Activated naive CD4-positive, alpha-beta T cell treated with anti-CD3 and anti-CD28 coated beads, Interleukin-2, amount 50 U/mL, for 72 hours (primary cell): ENCODE measurements at places on chromosomes 6 and 20. TPM values are rescaled to one million over a fixed set of nuclear protein-coding genes. Genes with fewer than 3 reads are reported as not detected.

Gene PGBD1
- total RNA-seq = 2.3 TPM

Gene RIPPLY2
- total RNA-seq = not detected

- DNase-seq = no peak
Measured at GRCh38 chr6:9399916-9400315, 964.6 kb upstream of the SLC35B3 start.

DNA sequence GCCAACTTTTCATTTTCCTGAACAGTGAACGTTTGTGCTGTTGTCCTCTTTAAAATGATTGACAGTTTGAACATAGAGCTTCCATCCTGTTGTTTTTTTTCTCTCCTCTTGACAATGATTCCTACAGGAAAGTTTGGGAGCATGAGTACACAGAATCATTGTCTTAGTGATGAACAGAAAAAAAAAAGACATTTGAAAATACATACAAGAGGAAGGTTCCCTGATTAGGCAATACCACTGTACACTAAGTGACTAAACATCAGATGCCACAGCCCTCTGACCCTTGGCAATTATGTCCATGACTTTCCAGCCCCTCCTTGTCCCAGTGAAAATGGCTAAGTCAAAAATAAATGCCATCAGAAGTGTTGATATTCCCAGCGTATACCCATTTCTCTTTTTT is 71.5 kb downstream of the RTN4IP1 start:
- no peak for DNase-seq

DNA sequence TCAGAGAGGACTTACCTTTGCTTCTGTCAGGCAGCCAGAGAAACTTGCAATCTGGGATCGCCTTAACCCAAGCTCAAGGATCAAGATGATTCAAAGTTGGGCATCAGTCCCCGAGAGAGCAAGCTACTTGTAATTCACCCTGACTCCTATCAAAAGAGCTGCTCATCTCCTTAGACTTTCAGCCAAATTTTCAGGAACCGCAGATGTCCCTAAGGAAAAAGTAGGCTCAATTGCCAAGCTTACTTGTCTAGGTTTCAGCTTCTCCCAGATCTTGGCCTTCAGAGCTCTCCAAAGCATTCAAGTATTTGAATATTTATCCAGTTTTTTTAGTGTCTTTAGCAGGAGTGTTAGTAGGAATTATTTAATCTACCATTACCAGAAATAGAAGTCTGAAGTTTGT is 434.1 kb upstream of the MMS22L start:
- no peak for DNase-seq

- no peak for DNase-seq
Measured at GRCh38 chr6:169766232-169766631, 14.8 kb downstream of the ERMARD start.

GRCh38 chr6:121305957-121306607 is 28.2 kb downstream of the TBC1D32 start:
- DNase-seq = no peak

DNA sequence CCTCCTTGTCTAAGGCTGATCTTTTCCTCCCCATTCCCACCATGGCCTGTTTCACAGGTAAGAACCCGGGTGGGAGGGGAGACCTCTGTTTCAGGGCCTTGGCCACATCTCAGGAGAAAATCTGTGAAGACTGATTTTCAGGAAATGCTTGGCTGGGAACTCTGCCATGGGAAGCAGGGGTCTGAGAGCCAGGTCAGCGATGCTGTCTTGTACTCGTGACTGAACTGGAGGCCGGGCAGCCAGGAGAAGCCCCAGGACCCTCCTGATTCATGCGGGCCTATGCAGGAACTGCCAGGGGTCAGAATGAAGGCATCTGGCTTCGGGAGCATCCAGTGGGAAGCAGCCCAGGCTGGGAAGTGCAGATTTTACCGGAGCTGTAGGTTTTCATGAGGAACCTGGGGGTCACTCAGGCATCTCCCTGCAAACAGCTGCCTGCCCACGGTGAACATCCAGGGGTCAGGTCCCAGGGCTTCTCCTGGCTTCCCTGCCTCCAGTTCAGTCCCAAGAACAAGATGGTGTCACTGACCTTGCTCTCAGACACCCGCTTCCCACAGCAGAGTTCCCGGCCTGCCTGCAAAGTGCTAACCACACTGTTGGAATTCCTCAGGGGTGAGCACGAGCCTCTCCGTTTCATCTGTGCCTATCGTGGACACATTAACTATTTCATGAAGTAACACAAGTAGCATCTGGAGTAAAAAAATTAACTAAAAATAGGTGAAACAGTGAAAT is 90.2 kb upstream of the SULF2 start:
- DNase-seq = no peak

DNA sequence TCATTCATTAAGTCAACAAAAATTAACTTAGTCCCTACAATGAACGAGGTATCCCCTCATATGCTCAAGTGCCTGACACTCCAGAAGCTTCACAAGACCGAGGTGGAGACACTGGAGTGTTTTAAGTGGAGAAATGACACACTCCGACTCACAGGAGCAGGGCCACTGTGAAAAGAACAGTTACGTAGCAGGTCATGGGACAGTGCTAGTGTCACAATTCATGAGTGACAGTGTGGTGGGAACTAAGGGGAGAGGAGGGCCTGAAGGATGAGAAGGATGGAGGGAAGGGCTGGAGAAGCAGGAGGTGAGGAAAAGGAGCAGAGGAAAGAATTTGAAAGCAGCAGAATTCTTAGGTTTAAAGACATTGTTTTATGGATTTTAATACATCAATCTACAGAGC is 1.3 kb upstream of the HLA-A start:
- DNase-seq = no peak

DNA sequence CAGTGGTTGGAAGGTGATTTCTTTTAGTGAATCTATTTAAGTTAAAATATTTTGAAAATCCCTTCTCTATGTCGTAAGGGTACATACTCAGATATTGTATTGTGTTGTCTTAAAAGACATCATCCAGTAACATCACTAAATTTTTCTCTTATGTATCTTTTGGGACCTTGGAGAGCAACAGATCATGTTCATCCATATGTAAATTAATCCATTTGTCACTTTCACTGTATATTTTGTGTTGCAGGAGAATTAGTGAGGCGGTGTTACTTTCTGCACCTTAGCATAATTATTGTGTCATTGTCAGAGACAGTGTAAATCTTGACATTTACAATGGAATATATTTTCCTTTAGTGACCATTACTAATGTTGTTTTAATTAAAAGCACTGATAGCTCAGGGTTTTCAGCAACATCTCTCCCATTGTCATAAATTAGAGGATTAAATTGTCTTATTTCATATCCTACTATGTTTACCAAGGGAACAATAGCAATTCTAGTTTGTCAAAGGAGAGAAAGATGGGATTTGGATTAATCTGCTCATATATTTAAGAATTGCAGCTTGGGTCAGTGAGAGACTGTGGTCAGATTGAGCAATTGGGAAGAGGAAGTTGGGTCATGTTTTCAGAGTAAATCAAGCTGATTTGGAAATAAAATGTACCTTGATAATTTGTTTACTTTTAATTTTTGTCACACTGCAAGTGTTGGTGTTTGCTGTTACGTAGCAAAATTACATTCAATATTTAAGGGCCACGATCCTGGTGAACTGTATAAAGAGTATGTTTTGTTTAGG is 22.7 kb downstream of the DOK5 start:
- DNase-seq = no peak

DNA sequence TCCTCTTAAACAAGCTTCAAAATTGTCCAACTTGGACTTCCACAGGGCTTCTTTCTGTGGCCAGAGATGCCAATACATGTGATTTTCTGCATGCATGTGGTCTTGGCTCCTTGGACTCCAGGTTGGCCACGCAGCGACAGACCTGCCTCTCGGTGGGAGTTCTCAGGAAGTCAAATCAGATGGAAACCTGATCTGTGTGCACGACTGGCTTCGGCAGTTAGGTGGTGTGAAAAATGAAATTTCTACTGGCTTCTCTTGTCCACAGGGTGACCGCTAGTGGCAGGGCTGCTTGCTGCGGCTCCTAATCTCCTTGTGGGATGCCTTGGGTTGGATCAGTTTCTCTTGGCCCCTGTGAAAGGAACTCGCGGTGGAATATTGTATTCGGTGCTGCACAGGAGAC is 57.3 kb downstream of the PHACTR3 start:
- no peak for DNase-seq

DNA sequence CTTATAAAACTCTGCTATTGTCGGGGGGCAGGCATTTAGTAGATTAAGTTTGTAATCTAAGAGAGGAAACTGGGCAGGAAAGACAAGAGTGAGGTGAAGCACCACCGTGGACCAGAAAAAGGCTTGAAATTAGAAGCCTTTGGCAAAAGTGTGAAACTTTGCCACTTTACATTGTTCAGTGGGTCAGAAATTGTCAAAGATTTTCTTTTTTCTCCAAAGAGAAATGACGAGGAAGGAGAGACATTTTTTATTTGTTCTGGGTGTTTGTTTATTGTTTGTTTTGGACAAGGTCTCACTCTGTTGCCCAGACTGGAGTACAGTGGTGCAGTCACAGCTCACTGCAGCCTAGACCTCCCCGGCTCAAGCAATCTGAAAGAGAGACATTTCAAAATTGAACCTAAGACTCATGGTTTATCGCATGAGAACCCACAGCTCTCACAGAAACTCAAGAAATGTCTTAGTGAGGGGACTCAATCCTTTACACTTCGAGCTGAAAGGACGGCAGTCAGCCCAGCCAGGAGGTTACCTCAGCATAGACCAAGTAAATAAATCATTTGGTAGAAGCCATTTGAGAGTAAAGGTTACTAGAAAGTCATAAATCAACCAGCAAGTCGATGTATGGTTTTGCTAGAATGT is 262.8 kb upstream of the TAB2 start:
- DNase-seq = no peak

DNA sequence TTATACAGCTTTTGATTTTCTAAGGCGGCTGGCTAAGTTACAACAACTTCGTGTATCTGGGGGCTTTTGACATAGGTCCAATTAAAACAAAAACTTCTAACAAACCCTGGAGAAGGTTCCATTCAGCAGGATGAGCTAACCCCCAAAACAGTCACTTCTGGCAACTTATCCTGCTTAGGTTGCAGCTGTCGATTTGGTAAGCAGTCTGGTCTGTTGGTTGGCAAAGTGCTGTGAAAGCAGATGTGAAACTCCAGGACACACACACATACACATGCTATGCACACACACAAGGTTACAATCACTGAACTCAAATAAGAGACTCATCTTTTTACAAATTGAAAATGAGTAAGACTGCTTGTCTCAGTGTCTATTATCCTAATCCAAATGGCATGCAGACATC is 119.0 kb upstream of the STMND1 start:
- DNase-seq = no peak

DNA sequence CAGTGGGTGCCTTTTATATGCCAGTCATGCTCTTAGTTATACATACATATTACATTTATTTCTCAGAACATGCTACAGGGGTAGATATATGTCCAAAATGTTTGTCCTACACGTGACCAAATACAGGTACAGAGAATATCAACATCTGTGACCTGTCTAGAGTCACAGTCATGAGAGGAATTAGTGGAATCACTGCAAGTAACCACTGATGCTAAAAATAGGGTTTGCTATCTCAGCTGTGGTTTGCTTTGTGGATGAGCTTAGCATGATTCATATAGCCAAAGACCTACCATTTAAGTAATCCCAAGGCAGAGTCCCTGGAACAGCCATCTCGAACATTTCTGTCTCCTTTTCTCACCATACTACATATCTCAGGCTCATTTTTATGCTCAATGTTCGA is 32.3 kb downstream of the GSTA3 start:
- DNase-seq = no peak

Gene MMS22L
- total RNA-seq = 70.4 TPM

Gene NT5E
- total RNA-seq = 0.93 TPM

GRCh38 chr20:10911298-10911697 is 237.5 kb upstream of the JAG1 start:
- no peak for DNase-seq

DNA sequence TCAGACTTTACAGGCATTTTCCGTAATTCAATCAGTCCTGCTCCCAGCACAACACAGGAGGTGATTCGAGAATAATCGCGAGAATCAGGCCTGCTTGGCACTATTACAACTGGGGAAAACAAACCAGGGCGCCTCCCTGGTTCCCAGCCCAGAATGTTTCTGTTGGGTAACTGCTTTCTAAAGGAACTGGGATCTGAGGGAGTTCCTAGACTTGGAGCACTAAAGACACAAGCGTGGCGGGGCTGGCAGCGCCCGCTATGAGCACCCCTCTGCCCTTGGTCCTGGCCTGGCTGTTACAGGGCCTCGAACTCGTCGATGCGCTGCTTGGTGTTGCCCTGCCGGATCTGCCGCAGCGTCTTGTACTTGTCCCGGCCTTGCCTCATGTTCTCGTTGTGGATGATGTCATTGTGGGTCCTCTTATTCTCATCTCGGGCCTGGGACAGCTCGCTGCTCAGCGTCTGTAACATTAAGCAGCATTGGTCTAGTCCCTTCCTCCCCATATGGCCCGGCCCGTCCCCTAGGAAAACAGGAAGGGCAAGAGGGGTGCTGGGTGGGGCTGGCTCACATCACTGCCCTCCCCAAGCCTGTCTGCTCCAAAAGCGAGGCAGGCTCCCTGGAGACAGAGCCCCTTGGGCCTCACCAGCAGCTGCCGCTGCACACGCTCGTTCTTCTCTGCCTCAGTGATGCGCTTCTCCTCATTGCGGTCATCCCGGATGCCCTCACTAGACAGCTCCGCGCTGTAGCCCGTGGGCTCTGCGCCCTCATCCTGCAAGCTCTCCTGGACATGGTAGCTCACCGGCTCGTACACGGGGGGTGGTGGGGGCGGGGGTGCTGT is 52.3 kb downstream of the EZR start:
- no peak for DNase-seq

Gene ALDH5A1
- 10.5 TPM for total RNA-seq

Gene SLC17A3
- 1.6 TPM for total RNA-seq

Gene TMEM74B
- total RNA-seq = not detected

DNA sequence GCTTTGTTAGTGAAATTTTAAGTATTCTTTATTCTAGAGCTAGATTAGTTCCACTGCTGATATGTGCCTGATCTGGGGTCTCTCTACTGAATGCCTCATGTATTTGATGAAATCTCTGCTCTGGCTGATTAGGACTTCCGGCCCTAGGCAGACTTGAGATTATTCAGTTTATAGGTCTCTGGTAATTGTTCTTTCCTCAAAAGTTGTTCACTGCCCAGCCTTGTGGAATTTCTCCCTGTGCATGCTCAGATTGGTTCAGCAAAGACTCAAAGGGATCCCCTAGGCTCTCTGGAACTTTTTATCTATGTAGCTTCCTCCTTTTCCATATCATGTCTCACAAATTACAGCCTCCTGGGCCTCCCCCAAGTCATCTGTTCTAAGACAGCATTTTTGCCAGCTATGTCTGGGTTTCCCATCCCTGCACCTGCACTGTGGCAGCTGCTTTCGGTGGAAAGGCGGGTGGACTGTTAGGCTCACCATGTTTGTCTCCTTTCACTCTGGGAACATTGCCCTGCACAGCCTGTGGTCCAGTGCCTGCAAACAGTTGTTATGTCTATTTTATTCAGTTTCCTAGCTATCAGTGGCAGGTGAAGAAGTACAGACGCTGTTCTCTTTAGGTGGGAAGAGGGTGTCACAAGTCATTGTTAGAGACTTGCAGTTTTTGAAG is 73.7 kb downstream of the RPP40 start:
- DNase-seq = no peak

DNA sequence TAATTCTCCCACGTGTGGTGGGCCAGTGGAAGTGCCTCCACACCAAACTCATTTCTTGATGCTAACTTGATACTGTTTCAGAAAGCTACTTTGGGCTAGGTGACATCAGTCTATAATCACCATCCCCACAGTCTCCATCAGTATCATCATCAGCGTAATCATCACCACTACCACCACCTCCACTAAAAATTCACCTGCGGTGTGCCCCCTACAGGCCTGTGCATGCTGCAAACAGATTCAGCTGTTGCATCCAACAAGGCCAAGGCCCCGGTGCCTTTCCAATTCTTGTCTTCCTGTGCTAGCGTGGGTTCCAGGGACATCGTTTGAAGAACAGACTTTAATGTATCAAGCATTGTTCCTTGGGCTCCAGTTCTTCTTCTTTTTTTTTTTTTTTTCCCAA is 201.3 kb upstream of the EXOC2 start:
- no peak for DNase-seq
